ENCODE measurements at places on chromosomes 4 and X. TPM values are rescaled to one million over a fixed set of nuclear protein-coding genes. Genes with fewer than 3 reads are reported as not detected.

PPP1R2C gene
- total RNA-seq, result not detected

CTAG2 gene
- total RNA-seq, result 0.88 TPM

EXOC1L gene
- total RNA-seq, result not detected

NMU gene
- not detected for total RNA-seq

SORBS2 gene
- total RNA-seq, result 50.7 TPM

USP51 gene
- total RNA-seq, result 4.3 TPM

DNA sequence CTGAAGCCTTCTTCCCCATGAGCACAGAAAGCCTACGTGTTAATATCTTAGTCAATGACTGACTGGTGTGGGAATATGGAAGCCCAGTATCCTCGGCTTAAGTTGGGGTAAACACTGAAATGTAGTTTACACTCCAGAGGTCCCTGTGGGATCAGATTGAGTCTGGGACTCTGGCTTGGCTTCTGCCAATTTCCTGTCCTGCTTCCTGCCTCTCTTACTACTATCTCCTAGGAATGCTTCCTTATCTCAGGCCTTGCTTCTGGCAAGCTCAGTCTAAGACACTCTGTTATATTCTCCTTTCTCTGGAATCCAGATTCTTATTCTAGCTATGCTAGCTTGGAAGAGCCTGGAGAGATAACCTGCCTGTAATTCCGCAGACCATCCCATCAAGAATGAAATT is 174.0 kb upstream of the LDB2 start:
- DNase-seq, result no peak

DNA sequence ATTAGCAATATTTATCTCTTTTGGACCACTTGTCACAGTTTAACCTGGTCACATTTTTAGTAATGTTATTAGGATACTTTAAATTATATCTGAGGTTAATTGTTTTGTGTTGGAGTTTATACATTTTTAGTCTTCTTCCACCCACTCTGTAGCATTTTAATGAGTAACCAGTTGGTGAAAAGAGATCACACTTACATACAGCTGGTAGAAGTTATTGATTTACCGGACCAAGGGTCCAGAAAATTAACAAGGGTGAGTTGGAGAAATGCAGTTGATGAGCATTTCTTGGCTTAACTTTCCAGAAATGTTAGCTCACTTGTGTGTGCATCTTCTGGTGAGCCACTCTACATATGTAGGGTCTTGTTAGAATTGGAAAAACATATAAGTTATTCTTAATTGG is 219.6 kb downstream of the GRXCR1 start:
- DNase-seq, result no peak

- DNase-seq, result no peak
These were observed 33.7 kb upstream of the ANKRD50 start for GRCh38 chr4:124745985-124746801.

- DNase-seq, result no peak
These were observed 3.7 kb downstream of the DOCK11 start for GRCh38 chrX:118499295-118499694.

DNA sequence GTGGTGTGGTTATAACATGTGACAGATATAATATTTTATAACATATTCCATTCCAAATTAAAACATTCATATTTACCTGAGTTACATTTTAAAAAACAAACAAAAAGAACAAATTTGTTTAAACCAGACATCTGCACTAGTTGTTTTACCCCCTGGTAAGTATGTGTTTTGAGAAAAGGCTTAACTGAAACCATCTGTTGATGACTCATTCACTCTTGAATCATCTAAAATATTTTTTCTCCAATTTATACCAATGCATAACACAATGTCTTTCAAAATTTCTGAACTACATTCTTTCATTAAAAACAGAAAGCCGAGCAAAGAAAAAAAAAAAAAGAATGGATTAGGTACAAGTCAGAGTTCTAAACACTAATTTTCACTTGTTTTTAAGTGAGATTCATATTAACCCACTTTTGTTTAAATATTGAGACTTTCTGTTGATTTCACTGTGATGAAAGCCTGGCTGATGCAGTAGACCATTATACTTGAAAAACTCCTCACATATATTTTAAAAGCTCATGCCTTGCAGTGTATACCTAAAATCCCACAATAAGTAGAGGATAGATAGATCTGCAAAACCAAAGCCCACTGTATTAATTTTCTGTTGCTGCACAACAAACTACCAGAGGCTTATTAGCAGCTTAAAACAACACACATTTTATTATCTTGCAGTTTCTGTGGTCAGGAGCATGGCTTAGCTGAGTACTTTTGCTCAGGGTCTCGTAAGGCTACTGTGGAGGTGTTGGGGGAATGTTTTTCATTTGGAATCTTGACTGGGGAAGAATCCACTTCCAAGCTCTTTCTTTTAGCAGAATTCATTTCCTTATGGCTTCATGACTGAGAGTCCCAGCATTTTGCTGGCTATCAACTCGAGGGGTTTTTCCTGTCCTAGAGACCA is 221.5 kb downstream of the PCDH18 start:
- no peak for DNase-seq
